ENCODE measurements at places on chromosomes 7 and 10. TPM values are rescaled to one million over a fixed set of nuclear protein-coding genes. Genes with fewer than 3 reads are reported as not detected.

The FBXL15 gene
- 12.3 TPM for total RNA-seq

DNA sequence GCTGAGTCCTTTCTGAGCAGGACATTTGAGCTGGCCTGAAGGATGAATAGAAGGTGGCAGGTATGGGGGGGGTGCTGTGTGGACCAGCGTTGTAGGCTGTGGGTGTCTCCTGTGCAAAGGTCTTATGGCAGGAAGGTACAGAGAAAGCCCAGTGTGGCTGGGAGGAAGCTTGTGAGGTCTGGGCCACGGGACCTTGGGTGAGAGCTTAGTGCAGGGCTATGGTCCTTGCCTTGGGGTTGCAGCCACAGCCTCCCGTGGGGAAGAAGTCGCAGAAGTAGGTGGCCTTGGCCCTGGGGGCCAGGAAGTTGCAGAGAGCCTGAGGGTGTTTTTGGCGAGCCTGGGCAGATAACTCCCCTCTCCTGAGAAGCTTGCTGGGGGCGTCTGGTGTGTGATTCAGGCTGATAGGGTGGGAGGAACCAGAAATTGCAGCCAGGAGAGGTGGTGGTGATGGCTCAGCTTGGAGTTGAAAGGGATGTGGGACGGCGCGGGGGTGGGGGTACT, 172.0 kb upstream of the TNRC18 start:
- DNase-seq, result peak; percentile 63

- DNase-seq, result peak; percentile 95
These were observed 34.8 kb upstream of the OSBPL3 start for GRCh38 chr7:25014756-25015155.

- DNase-seq, result peak; percentile 18
These were observed 53.2 kb upstream of the FAM3C start for GRCh38 chr7:121449329-121449728.

GRCh38 chr7:139752604-139753003, 25.2 kb downstream of the HIPK2 start:
- DNase-seq, result no peak

The JAKMIP3 gene
- 0.17 TPM for total RNA-seq

DNA sequence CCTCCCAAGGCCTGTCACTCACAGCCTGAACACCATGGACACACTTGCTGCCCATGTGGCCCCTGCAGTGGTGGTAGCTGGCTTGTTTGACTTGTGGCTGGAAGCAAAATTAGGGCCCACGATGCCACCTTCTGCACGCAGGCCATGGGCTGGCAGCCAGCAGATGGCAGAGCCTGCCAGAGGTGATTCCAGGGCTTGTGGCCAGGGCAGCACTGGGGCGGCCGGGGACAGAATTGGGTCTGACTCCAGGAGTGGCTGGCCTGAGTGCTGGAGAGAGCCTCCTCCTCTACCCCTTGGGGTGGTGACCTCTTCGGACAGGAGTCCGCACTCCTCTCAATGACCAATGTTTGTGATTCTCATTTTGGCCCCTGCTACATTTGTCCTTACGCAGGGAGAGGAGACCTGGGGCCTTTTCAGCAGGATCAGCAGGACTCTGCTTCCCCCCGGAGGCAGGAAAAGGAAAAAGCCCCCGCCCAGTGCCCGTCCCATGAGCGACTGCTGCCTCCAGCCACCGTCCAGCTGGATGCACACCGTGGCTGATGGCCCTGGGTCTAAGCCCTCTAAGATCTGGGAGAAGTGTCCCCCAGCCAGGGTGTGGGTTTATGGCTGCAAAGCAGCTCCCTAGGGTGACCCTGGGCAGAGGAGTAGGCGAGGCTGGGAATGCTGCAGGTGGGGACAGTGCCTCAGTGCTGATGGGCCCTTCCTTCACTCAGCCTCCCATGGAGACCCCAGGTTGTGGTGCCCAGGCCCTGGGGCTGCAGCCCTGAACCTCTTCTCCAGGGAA, 26.5 kb downstream of the DNAJB12 start:
- peak; percentile 47 for DNase-seq

DNA sequence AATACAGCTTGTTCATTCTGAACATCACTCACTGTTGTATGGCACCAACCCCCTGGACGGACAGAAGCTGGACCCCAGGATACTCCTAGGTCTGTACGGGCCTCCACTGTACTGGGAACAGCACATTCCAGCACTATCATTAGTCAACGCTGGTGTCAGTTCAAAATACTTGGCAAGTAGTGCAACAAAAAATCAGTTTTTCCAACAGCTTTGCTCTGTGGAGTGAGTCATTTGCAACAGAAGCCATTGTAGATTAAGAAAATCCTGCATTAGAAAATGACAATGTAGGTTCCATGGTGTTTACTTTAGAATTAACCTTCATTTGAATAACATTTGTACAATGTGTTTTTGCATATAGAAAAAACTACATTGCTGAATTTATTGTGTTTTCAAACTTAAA, 266.6 kb downstream of the HDAC9 start:
- peak; percentile 54 for DNase-seq

GRCh38 chr7:13049946-13050345, 362.5 kb downstream of the ARL4A start:
- no peak for DNase-seq

- DNase-seq, result no peak
These were observed 11.3 kb upstream of the DRGX start for GRCh38 chr10:49407151-49407550.

DNA sequence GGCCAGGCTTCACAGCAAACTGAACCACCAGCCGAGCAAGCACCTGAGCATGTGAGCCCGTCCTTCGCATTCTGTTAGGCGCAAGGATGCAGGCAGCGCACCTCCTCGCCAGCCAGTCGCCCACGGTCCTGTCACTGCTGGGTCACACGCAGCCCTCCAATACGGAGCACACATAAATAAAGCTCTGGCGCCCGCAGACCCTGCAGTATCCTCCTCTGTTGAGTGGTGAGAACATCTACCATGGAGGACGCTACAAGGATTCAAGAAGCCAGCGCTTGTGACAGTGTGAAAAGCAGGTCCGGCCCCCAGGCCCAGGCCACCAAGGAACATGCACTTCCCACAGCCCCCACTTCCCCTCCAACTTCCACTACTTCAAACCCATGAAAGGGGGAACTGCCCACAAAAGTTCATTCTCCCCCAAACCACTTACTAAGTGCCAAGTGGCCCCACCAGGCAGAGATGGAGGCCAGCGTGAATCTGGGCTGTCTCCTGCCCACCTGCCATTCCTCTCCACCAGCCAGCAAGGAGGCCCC, 34.8 kb downstream of the VOPP1 start:
- no peak for DNase-seq

DNA sequence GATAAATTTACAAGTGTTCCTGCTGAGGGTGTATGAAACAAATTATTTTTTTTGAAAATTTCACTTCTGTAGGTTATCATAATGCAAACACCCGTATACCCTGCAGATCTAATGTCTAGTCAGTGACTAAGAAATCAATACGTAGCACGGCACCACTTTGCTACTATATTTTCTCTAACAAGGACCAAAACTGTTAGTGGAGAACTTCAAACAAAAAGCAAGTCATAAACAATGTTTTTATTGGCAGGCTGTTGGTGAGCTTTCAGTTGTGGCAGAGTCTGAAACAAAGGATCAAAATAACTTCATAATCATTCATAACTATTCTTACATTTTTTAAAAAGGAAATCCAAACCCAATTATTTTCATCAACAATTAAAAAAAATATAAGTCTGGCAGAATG, 11.8 kb downstream of the SEM1 start:
- no peak for DNase-seq

The ELFN1 gene
- 1.8 TPM for total RNA-seq

DNA sequence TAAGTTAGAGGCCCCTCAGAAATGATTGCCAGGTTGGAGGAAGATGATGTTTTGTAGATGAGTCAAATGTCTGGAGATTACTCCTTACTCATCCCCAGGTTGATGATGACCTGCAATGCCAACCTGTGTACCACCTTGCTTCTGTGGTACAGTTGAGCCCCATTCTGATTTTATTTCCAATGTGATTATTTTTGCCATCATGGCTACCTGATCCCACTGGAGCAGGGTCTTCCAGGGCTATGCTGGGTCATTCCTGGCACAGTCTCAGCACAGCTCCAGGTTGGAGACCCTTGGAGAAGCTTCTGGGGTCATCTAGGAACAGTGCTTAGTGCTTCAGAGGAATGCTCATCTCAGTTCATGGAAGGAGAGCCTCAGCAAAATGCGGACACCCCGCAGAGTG, 34.3 kb downstream of the LRRC18 start:
- DNase-seq, result no peak

DNA sequence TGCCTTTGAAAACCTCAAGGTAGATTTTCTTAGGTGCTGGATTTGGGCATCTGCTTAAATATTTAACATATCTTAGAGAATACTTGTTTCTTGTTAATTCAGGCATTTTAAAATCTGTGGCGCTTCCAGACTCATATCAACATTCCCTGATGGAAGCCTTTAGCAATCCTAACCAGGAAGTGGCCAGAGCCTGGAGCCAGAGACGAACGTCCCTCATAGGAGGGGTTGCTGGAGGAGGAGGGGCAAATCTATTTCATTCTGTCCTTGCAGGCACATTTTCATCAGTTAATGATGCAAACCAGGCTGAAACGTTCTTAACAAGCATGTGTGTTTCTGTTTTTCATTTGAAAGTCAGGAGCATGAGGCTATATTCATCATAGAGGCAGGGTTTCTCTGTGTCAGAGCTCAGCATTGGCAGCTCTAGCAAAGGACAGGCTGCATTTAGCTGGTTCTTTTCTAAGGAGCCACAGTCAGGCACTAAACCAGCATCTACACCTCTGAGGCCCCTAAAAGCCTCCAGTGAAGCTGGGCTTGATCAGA, 17.8 kb upstream of the IFIT2 start:
- DNase-seq, result peak; percentile 88

- no peak for DNase-seq
These were observed 160.5 kb downstream of the BAMBI start for GRCh38 chr10:28837613-28838390.

The NEUROG3 gene
- not detected for total RNA-seq

GRCh38 chr7:1106063-1106792, 18.3 kb downstream of the GPER1 start:
- no peak for DNase-seq
